ENCODE measurements at places on chromosomes 7 and 10.

- DNase-seq: no peak
These were observed 36.9 kb downstream of the MET start for GRCh38 chr7:116708861-116709260.

- DNase-seq: no peak
These were observed 34.7 kb upstream of the CALN1 start for GRCh38 chr7:72446591-72447462.

DNA sequence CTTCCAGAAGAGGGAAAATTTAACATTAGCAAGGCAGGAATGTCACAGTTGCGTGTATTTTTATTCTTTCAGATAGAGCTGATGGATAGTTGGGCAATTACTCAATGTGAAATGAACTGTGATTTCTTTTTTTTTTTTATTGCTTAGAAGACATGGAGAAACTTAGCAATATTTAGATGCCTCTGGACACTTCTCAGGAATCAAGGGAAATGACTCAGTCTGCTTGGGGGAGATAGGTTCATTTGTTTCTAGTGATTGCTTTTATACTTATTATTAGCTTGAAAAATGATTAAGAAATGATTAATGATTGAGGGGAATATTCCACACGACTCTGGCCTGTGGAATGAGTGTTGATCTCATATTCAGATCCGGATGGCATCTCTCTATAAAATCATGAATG lies 33.1 kb upstream of the TBX20 start:
- no peak for DNase-seq

- DNase-seq: no peak
These were observed 302.2 kb downstream of the RPS24 start for GRCh38 chr10:78335691-78336401.

GRCh38 chr7:155489158-155489840 lies 31.4 kb downstream of the EN2 start:
- DNase-seq: no peak

DNA sequence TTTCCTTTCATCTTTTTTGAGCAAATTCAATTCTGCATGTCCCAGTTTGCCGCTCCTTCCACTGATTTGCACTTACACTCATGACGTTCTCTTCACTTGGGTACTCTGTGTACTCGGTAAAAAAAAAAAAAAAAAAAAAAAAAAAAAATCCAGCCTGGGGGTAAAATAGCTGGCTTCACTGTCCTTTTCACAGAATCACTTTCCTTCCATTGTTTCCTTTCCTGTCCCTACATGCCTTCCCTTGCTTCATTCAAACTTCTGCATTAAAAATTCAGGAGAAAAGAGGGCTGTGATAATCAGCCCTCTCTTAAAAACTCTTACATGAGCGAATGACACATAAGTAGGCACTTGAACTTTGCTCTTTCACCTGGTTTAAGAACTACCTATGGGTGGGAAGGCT lies 8.7 kb downstream of the ANKRD1 start:
- no peak for DNase-seq

- no peak for DNase-seq
These were observed 160.8 kb downstream of the CHN2 start for GRCh38 chr7:29355388-29355787.

- peak; percentile 20 for DNase-seq
These were observed 303.5 kb downstream of the NEBL start for GRCh38 chr10:20593649-20594048.

DNA sequence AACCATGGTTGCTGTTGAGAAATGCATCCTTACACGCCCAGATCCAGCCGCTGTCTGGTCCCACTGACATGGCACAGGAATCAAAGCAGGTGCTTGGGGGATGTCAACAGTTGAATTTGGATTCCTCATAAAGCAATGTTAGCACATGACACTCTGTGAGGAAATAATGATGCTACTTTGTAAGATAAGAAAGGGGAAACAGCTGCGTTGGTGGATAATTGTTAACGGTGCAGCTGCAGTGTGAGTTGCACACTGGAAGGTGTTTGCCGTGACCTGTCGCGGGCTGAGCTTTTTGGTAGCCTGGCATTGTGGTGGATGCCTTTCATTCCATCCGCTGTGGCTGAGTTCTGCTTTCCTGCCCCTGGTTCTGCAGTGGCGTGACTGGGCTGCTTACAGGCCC lies 113.9 kb downstream of the MGMT start:
- no peak for DNase-seq

- DNase-seq: no peak
These were observed 20.0 kb downstream of the XPNPEP1 start for GRCh38 chr10:109902992-109903947.

DNA sequence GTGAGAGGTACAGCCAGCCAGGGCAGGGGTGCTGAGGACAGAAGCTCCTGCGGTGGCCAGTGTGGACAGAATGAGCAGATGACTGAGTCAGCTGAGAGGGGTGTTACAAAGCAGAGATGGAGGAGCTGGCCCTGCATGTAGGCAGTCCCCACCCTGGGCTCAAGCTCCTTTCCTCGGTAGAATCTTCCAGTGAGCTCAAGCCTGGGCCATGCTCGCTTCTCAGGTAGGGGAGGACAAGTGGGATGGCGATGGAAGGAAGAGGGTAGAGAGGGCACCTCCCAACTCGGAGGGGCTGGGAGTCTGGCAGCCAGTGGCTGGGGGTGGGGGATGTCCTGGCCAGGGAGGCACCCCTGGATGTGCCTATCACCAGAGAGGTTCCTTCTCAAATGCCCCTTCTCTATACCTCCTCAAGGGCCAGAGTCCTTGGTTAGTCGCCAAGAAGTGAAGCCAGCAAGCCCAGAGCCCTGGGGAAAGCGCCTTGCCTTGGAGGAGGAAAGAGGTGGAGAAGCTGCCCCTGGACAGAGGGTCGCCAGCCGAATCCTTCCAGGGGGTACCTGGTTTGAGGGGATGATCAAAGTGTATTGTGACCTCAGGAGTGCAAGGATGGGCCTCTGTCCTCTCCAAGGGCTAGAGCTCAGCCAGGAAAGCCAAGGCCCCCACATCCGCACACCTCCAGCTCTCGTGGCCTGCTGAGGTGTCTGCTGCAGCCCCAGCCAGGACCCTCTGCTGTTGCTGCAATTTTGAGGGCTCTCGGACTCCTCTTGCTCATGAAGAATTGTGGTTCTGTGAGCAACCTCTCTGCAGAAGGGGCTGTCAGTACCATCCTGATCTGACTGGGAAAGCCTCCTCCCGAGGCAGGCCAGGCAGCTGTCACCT lies 88.6 kb upstream of the MACROH2A2 start:
- DNase-seq: no peak

DNA sequence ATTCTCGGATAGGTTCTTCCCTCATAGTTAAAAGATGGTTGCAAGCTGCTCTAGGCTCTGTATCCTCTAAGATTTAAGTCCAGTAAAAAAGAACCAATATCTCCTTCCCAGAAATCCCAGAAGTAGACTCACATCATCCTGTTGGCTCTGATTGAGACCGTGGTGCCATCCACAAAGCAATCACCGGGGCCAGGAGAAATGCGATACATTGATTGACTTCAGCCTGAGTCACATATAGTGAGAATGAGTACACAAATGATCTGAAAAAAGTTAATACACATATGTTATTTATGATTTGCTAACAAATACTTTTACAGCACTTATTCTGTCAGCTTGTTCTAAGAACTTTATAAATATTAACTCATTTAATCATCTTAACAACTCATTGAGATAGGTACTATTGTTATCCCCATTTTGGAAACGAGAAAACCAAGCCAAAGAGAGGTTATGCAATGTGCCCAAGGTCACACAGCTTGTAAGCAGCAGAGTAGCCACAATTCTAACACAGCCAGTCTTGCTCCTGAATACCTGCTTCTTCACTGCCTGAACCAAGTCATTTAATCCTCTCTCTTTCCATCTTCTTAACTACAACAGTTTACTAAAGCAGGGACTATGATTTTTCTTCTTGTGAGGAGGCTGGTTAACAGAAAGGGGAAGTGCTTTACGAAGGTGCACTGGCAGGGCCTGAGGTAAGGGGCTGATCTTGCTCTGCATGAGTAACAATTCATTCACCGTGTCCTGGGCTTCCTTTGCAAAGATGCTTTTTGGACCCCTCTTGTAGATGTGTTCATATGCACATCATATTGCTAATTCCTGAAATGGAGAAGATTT lies 177.0 kb downstream of the REEP3 start:
- no peak for DNase-seq

GRCh38 chr7:142362349-142362748 lies 104.5 kb upstream of the PRSS58 start:
- no peak for DNase-seq

- no peak for DNase-seq
These were observed 2.7 kb downstream of the RPP38 start for GRCh38 chr10:15099886-15100285.

DNA sequence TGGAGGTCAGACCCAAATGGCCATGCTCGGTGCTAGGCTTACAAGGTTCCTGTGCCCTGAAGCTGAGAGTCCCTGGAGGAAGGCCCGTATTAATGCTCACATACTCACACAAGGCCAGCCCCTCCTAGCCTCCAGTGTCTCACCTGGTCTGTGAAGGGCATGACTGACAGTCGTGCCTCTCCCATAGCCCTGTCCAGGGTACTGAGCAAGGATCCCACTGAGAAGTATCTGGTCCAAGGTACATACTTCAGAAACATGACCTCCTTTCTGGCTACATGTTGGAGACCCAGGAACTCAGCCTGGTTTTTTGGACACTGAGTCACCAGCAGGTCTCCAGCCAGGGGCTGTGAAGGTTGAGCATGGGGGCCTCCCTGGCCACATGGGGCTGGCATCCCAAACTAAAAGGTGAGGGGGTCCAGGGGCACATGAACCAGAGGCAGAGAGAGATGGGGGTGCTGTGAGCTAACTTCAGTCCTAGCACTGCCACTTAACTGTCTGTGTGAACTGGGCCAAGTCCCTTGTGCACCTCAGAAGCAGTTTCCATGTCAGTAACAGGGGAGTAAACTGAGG lies 17.6 kb upstream of the RASGEF1A start:
- DNase-seq: peak; percentile 76

- DNase-seq: no peak
These were observed 2.6 kb upstream of the ANKRD61 start for GRCh38 chr7:6028563-6028962.

- no peak for DNase-seq
These were observed 96.1 kb downstream of the SH3PXD2A start for GRCh38 chr10:103759100-103759781.

- no peak for DNase-seq
These were observed 15.8 kb upstream of the TRIM8 start for GRCh38 chr10:102628451-102628911.

- DNase-seq: peak; percentile 69
These were observed 1.8 kb downstream of the SNCG start for GRCh38 chr10:86960003-86960862.

- DNase-seq: no peak
These were observed 106.2 kb downstream of the ABCC2 start for GRCh38 chr10:99888622-99889021.

DNA sequence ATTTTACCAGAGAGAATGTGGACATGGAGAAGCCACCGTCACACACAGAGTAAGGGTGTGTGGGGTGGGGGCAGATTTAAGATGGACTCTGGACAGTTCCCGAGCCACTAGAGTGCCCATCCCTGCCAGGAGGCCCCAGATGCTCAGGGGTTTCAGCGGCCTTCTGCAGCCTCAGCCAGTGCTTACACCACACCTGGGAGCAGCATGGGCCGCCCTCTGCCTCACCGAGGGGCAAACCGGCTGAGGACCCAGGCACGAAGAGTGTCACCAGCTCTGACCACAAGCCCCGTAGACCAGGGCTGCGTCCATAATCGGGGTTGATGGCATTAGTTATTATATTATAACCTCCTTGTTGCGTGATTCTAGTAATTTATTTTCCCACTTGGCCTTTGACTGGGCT lies 6.7 kb upstream of the MNX1 start:
- DNase-seq: no peak

DNA sequence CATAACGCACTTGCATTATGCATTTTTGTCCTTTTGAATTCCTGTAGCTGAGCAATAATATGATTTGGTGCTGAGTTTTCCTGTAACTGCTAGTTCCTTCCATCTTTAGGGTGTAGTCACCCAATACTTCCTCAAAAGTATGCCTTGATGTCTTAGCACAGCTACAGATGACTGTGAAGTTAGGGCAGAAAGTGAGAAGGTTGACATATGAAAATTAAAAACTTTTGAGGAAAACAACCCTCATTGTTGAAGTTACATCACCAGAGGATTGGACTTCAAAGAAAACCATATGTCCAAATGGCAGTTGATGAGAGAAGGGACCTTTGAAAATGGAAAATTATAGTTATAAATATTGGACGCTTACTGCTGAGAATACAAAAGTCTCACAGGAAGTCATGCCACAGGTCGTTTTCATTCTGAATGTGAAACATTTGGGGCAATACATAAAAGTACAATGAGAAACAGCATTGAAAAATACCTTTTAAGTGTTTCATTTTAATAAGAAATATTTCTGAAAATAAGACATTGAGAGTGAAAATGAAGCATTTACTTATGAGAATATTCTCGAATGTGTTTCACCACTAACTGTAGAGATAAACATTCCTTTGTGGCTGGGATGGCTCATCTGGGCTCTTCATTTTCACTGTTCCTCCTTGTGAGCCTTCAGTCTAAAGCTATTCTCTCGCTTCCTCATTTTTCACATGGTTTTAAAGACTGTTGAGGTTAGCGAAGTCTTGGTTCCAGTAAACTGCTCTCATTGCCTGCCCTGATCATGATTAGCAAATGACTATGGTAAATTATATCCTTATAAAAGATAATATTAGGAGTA lies 61.4 kb upstream of the NME8 start:
- DNase-seq: no peak

- no peak for DNase-seq
These were observed 635.5 kb downstream of the XPNPEP1 start for GRCh38 chr10:109287858-109288257.

DNA sequence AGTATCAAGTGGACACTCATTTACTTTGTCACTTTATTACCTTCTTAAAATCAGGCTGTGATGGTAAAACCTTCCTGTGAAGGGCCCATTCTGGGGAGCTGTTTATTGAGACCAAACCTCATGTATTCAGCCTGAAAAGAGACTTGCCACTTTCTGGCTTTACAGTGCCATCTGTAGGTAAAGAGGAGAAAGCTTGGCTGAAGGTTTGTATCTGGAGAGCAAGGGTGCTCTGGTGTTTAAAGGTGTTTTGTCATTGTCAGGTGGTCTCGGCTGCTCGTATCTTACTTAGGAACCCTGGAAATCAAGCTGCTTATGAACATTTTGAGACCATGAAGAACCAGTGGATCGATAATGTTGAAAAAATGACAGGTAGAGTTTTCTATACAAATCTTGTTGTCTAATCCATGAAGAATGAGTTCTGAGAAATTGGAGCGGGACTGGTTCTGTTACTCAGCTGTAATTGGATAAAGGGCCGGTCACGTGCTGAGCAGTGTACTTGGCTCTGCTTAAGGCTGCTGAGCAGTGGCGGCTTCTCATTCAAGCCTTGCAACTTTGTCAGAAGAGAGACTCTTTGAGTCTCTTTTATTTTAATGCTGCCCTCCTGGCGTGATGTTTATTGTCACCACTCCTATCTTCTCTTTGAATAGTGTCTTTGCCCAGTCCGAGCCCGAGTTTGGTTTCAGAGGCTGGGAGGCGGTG lies 46.9 kb downstream of the AP3M1 start:
- DNase-seq: no peak

DNA sequence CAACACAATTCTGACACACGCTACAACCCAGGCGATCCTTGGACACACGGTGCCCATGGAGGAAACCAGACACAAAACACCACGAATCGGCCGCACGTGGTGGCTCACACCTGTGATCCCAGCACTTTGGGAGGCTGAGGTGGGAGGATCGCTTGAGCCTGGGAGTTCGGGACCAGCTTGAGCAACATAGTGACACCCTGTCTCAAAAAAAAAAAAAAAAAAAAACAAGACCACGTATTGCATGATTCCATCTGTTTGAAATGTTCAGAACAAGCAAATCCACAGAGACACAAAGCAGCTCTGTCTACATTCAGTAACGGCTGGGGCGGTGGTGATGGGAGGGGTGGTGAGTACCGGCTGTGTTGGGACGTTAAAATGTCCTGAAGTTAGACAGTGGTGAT lies 25.2 kb downstream of the ADAP1 start:
- DNase-seq: peak; percentile 1
